Neural crest cell (in vitro differentiated cells): ENCODE measurements at places on chromosomes 5 and 9.
A peak's percentile ranks its signal among the peaks of the same experiment; 100 is the strongest.

- no peak for DNase-seq
These were observed 46.3 kb downstream of the DENND1A start for GRCh38 chr9:123883634-123884033.

DNA sequence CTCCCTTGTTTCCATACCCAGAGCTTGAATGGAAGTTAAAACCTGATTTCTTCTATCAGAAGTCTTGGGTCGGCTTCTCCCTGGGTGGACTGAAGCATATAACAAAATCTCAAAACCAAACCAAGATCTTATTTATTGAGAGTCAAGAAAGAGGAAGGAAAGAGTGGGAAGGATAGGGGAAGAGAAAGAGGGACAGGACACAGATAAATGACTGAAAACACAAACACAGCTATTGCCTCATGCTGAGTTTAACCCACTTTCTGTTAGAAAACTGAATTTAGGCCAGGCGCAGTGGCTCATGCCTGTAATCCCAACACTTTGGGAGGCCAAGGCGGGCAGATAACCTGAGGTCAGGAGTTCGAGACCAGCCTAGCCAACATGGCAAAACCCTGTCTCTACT, 92.9 kb downstream of the PALM2AKAP2 start:
- no peak for DNase-seq

- DNase-seq = no peak
These were observed 115.7 kb upstream of the MSX2 start for GRCh38 chr5:174608631-174609097.

- DNase-seq = no peak
These were observed 40.2 kb upstream of the FCN1 start for GRCh38 chr9:134957945-134958227.

- no peak for DNase-seq
These were observed 57.3 kb upstream of the RPL26L1 start for GRCh38 chr5:172901788-172902496.

GRCh38 chr5:175864296-175864695, 7.1 kb upstream of the CPLX2 start:
- no peak for DNase-seq

DNA sequence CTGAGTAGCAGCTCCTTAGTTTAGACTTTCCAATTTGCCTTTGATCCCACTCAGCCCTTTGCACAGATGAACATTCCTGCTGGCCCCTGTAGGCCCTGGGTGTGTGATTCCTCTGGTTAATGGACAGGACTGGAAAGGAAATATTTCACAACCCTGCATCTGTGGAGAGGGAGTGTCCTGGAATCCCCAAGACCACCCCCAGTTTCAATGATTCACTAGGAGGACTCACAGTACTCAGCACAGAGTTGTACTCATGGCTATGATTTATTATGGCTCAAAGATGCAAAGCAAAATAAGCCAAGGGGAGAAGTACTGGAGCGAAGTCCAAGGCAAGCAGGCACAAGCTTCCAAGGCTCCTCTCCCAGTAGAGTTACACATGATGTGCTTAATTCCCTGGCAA, 42.4 kb upstream of the TJP2 start:
- no peak for DNase-seq

DNA sequence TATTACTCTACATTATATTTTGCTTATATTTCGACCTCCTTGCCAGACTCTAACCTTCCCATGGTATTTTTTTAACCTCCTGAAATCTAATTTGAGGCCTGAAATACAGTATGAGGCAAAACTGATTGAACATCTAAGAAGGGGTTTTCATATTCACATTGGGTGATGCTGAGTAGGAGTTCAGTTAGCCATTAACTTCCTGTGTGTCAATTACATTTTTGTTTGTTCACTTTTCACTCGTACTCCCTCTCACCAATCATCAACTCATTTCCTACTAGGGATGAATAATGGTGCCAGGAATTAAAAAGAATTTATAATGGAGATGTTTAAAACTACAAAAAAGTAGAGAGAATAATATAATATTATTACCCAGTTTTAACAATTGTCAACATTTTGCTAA, 27.6 kb upstream of the GLRA1 start:
- no peak for DNase-seq

- no peak for DNase-seq
These were observed 113.2 kb downstream of the STK32A start for GRCh38 chr5:147348046-147348445.

- DNase-seq = no peak
These were observed 143.0 kb downstream of the XRCC4 start for GRCh38 chr5:83220331-83220730.

DNA sequence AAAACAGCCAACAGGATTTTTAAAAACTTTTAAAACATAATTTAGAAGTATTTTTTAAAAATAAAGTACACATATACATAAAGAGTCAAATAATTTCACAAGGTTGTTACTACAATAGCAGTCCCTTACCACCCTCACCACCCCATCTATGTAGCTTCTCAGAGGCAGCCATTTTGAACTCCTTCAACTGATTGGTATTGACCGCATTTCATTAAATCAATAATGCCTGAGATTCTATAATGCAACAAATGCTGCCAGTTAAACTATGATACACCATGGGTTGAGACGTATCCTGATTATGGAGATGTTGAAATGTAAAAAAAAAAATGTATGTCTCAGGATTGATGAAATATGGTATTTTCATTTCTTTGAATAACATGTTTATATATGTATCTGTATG, 78.8 kb downstream of the PCSK1 start:
- no peak for DNase-seq

GRCh38 chr5:8184455-8185063, 315.6 kb downstream of the MTRR start:
- peak; percentile 53 for DNase-seq

DNA sequence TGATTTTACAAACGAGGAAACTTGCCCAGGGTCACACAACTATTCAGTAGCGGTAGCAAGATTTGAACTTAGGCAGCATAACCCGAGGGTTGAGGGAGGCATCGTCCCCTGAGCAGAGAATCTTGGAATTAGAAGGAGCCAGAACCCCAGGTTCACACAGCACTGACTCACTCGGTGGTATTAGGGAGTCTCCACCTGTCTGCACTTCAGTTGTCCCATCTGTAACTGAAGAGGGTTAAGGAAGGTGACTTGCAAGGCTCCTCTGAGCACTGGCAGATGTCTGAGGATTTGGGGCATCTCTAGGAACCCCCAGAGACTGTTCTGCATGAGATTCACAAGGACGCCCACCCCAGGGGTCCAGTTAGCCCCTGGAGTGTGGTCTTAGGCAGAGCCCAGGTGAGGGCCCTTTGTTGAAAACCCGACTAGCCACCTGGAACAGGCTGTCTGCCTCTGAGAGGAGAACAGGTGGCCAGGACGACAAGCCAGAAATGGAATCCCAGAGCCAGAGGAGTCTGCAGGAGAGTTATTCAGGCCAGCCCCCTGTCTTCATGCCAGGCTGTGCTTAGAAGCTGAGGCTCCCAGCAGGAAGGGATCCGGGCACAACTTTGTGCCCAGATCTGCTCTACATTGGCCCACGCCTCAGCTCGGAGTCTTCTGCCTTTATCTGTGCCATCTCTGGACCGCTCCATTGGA, 50.0 kb upstream of the ORM1 start:
- no peak for DNase-seq

DNA sequence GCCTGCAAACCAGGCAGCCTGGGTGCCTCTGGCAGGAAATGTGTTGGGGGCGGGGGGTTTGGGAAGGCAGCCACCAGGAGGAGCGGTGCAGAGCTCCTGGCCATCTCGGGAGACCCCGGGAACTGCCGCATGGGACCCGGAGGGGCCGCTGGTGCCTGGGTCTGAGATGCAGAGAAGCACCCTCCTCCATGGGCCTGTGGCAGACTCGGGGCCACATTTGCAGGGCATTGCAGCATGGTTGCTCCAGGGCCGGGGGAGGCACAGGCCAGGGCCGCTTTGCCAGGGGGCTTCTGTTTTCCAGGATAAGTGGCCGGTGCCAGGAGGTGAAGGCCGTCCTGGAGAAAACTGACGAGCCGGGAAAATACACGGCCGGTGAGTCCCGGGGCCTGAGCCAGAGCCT, 1.7 kb downstream of the LCN1 start:
- DNase-seq = no peak

DNA sequence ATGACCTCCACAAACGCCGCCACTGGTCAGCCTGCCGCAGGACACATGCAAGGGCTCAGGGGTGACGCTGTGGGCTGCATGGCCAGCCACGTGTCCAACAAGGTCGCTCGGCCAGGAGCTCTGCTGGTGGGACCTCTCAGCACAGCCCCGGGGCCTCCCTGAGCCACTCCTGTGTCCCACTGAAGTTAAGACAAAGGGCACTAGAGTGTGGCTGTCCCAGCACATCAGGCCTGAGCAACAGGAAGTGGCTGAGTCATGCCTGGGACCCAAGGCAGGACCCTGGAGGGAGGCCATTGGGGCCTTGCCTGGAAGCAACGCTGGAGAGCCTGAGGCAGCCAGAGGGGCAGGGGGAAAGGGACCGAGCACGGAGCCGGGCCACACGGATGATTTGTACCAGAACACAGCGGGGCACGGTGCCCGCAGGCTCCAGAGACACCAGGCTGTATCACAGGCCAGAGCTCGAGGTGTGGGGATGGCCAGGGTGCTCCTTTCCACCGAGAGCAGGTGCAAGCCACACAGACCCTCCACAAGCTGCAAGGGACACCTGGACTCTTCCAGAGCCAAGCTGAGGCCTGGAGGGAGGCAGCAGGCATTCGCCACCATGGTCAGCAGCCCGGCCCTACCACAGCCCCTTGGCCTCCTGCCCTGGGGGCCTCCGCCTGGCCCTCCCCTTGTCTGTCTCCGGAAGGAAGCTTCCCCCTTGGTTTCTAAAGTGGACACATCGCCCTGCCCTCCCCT, 6.5 kb upstream of the TMEM210 start:
- DNase-seq = no peak

DNA sequence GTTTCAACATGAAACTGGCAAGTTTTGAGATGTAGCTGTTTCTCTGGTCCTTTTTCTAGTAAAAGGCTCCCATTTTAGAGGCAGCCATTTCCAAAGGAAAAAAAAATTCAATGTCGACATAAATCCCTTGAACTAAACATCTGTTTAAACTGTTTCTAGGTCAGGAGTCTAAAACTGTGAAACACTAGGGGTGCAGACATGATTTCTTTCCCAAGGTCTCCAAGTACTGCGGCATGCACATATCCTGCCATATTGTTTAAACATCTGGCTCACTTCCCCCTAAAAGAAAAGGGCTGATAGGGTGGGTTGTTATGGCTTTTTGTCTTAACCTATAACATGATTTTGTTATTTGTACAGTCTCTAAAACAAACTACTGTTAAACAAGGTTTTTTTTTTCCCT, 51.1 kb downstream of the NFIB start:
- no peak for DNase-seq

- DNase-seq = no peak
These were observed 453.5 kb downstream of the GADD45G start for GRCh38 chr9:90058182-90058763.

GRCh38 chr5:51347157-51347556, 36.1 kb upstream of the ISL1 start:
- DNase-seq = no peak

DNA sequence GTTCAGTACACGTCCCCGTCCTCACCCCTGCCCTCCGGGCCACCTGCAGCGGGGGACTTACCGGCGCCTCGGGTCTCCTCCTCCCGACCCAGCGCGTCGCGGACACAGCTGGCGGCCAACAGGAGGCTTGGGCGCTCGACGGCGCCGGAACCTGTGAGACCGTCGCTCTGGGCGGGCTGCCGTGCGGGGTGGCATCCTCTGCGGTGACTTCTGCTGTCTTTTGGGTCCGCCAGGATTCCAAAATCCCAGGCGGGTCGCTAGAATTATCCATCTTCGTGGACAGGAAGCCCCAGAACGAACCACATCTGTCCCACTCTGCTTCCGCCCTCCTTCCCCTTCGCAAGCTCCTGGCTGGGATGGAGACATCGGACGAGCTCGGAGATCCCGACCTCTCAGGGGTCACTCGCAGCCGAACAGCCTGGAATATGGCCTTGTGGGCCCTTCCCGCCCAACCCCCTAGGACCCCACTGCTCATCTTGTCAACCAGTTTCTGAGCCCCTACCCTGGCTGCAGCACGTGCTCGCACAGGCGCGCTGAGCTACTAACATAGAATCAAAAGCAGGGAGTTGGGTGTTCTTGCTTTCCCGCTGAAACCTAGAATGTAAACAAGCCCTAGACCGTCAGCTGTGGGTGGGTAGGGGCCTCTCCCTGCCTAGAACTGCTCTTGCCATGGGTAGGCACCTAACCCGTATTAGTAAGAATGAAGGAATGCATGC, 947 bp upstream of the MARCHF3 start:
- no peak for DNase-seq

GRCh38 chr5:167945542-167946384, 345.7 kb upstream of the WWC1 start:
- DNase-seq = no peak

DNA sequence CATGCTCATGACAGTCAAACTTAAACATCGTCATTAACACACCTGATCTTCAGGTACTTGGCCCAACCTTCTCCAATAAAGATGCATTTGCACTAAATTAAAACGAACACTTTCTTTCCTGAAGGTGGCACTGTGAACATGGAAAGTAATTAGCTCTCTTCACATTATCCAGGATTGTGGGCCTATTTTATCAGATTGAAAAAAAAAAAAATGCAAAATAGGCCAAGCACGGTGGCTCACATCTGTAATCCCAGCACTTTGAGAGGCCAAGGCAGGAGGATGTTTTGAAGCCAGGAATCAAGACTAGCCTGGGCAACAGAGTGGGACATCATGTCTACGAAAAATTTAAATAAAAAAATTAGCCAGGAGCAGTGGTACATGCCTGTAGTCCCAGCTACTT, 14.4 kb upstream of the CDC20B start:
- DNase-seq = no peak

DNA sequence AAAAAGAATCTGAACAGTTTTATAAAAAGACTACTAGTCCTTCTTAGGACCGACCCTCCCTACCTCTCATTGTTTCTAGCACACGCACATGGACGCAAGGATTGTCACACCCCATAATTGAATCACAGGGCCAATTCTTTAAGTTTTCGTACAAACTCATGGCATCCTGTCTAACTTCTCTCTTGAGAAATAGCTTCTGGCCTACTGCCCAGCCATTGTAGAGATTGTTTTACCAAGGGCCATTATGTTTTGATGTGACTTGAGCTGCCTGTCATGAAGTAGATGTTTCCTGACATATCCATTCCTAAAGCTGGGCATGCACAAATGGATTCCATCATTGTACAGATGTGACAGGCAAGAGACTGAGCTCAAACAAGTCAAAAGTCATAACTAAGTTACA, 1672.1 kb upstream of the C9orf72 start:
- no peak for DNase-seq
